Chondrocyte (in vitro differentiated cells): ENCODE measurements at places on chromosomes 13 and 19. TPM values are rescaled to one million over a fixed set of nuclear protein-coding genes. Genes with fewer than 3 reads are reported as not detected.

- no peak for DNase-seq
Observed at GRCh38 chr19:8490873-8491272, 11.6 kb downstream of the PRAM1 start.

- DNase-seq: no peak
Observed at GRCh38 chr13:62663767-62664166, 1248.1 kb upstream of the PCDH20 start.

- DNase-seq: no peak
Observed at GRCh38 chr19:16628984-16629691, 1.1 kb upstream of the MED26 start.

DNA sequence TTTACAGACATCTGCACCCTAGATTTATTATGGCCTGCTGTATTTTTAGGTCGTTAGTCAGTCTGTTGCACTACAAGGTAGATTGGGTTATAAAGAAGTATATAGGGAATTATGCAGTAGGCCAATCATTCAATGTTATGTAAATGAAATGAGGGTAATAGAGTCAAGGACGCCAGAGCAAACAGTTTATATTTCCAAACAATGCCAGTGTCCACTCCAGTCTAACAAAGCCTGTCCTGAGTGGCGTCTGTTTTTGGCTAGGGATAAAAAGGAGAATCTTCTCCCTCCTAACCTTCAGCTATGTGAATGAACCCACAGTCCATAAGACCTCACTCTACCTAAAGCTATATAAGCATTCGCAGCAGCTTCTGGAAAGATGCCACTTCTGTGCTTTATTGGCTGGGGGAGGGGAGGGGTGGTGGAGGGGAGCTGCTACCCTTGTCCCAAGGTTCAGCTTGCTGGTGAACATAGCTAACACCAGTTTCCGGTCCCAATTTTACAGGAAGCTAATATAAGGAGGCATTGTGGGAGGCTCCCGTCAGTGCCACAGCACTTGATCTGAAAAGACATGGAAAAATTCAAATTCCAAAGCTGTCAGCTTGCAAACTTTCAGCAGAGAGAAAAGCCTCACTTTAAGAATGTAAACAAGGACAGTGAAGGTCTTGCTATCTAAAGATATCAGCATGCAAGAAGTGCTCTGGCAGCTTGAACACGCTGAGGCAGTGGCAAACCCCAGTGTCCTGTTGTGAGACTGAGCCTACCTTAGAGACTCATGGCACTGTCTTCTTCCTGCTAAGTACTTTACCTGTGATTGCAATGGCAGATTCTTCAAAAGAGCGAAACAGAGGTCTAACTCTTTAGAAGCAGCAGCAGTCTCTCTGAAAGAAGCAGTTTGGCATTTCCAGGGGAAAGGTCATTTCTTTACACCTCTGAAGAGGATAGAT lies 369.9 kb downstream of the PCDH9 start:
- DNase-seq: no peak

DNA sequence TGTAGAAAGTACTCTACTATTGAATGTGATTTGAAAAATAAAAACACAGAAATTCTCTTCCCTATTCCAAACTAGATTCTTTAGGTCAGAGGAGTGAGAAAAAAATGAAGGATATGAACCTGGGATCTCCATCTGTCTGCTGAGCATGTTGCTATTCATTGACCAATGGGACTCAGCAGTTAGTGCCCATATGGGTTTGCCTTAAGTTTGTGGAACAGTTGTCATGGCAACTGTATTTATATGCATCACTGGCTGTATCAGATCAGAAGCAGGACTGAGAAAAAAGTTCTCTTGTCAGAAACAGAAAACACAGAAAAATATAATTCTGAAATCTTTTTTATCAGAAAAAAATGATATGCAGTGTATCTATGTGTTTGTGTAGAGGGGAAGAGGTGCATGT lies 73.3 kb upstream of the ATXN8OS start:
- DNase-seq: no peak

DNA sequence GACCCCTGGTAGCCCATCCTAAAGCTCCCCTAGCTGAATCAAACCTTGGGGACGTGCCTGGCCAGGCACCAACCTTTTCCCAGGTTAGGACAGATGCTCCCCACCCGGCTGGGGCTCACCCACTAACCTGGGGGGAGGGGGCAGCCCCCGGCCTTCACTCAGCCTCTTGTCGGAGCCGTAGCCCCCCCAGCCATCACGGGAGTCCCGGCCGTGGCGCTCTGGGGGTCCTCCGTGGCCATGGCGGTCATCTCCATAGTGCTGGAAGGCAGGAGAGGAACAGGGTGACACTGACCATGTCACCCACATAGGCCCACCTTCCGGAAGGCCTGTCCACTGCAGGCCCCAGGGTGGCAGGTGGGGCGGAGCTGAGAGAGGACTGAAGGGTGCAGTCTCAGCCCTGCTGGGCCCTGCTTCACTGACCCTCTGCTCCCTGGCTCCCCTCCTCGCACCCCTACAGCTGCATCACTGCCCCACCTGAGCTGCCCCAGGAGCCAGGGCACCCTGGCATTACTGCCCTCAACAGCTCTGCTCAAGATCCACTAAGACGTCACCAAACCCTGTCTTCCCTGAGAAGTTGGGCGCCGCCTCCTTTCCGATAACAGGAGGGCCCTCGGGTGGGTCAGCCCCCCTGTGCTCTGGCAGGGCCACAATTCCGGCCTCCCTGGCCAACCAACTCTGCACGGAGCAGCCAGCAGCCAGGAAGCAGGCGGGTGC lies 22.6 kb upstream of the TINCR start:
- DNase-seq: peak; percentile 87

DNA sequence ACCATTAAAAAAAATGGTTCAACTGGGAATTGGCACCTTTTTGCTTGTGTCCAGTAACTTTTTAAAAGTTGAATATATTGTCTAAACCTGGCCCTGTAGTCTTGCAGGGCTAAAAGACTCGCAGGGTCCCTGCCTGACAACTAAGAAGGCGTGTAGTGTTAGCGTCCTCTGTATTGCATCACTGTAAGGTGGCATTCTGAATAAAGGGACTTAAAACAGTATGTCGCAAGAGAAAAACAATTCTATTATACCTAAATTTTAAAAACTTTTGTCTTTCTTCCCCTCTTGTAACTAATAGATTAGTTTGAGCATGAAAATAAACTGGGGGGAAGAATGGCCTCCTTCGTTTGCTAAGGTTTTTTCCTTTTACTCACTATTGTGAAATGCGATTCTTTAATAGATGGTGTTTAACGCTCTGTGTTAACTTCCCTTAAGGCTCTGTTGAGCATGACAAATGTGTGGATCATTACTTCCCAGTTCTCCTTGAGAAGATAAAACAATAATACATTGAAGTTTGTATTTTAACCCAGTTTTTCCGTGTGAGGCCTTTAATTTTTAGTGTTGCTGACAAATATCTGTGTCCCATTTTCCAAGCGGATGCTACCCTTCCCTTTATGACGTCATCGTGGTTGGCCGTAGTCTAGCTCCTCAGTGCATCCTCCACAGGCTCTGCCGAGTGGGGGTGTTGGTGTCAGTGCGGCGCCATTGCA lies 134.6 kb downstream of the KATNAL1 start:
- DNase-seq: no peak

- no peak for DNase-seq
Observed at GRCh38 chr13:71610876-71611275, 256.1 kb downstream of the DACH1 start.

DNA sequence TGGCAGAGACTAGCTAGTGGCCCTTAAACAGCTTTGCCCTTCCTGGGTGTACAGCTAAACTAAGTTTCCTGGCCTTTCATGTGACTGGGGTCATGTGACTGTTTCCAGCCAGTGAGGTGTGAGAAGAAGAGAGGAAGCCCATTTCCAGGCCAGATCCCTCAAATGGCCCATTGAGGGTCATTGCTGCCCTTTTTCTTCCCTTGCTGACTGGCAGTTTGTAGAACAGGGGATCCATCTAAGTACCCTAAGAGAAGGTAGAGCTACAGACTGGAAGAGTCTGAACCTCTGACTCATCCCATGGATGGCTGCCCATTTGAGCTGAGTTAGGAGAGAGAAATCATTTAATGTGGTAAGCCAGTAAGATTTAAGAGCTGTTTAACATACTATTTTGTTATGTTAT lies 2.8 kb downstream of the SWSAP1 start:
- no peak for DNase-seq

- no peak for DNase-seq
Observed at GRCh38 chr19:18245297-18245696, 19.1 kb upstream of the PDE4C start.

- DNase-seq: no peak
Observed at GRCh38 chr13:108919036-108919907, 289.9 kb downstream of the MYO16 start.

GRCh38 chr19:4089400-4089908 lies 22.8 kb upstream of the ZBTB7A start:
- no peak for DNase-seq

- DNase-seq: peak; percentile 85
Observed at GRCh38 chr13:113654591-113655345, 3.2 kb downstream of the ATP4B start.

DNA sequence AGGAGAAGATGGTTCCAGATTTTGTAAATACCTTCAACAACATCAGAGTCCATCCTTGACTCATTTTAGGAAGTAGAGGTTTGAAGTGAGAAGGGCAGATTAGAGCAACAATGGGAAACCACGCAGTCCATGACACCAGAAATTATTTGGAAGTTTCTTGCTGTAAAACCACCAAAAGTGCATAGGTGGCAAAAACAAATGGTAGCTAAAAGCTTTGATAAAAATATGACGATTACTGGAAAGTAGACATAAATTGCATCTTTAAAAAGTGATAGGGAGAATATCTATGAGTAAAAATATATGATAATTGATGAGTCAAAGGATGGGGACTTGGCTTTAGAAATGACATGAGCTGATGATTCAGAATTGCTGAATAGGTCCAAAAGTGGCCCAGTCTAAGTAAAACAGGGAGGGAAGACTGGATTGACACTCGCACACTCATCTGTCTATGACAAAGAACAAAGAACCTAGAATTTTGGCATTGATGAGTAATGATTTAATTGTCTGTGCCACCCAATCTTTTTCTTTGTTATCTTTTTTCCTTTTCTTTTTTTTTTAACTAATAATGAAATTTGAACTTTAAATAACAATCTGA lies 472.2 kb downstream of the MYO16 start:
- DNase-seq: no peak

DNA sequence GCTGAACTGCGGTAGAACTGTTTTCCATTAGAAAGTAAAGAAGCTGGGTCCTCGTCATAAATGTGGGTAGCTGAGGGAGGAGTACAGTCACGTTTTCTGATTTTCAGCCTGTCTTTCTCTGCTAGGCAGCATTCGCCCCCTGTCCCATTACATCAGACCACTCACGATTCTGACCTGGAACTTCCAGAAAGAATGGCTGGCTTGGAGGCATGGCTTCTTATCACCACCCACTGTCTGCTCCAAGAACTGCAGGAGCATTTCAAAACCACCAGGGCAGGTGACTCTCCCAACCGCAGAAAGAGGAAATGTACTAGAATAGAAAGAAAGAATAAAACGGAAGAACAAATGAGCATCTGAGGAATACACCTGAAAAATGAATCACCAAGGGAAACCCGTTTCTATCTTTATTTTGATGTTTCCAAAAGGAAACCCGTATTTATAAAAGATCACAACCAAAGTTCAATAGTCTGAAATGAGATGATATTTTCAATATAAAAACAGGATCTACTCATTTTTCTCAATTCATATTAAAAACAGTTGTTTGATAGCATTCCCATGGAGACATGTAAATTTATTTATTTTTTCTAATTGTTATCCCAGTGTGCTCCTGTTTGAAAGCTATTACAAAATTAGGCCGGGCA lies 22.1 kb upstream of the POMP start:
- DNase-seq: no peak

DNA sequence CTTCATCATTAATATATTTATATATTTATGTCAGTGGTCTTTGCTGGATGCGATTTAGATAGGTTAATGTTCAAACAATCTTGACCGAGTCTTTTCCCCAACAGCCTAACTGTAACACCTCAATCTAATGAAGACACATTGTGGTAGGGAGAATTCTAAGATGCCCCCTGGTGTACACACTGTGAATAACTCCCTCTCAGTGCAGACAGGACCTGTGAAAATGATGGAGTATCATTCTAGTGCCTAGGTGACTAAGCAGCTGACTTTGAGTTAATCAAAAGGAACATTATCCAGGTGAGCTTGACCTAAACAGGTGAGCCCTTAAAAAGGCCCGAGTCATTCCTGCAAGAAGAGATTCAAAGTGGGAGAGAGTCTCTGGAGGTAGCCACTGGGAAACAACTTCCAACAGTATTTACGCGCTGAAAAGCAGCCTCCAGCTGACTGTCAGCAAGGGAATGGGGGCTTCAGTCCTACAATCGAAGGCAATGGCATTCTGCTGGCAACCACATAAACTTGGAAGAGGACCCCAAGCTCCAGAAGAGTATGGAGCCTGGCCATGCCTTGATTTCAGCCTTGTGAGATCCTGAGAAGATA lies 28.0 kb upstream of the KBTBD7 start:
- no peak for DNase-seq

- DNase-seq: no peak
Observed at GRCh38 chr13:107644136-107644535, 571.2 kb downstream of the LIG4 start.

GRCh38 chr13:75512253-75512652 lies 25.4 kb downstream of the COMMD6 start:
- no peak for DNase-seq

DNA sequence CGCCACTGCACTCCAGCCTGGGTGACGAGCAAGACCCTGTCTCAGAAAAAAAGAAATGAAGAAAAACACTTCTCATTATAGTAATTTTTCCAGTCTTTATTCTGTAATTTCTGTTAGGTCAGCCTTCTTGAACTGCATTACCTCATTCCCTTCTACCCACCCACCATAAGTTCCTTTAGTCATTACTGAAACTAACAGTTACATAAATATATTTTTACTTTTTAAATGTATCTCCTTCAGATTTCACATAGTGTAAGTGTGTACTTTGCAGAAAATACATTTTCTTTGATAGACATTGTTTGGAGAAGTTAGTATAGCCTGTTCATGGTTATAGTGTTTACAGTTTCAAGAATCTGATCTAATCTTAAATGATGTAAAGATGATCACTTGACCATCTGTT lies 31.7 kb upstream of the KCTD4 start:
- no peak for DNase-seq

- DNase-seq: no peak
Observed at GRCh38 chr19:7267792-7268704, 26.2 kb downstream of the INSR start.

DNA sequence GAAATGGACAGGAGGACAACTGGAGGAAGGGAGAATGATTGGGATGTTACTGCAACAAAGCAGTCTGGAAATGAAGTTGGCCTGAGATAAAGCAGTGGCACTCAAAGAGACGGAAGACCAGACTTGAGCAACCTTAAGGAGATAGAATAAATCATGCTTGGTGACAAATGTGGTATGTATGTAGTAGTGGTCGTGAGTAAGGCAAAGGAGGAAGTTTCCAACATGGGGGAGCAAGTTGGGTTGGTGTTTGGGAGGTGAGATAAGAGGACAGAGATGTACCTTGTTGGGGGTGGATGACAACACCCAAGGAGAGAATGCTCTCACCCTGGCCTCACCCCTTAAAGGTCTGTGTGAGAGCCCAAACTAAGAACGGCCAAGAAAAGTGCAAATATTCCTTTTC lies 420.5 kb downstream of the DIAPH3 start:
- DNase-seq: no peak

The PEAK3 gene
- 0.31 to 0.50 TPM (median 0.38 TPM) in 3 replicates for total RNA-seq

The ATCAY gene
- not detected in 3 replicates for total RNA-seq

The PTPRS gene
- total RNA-seq: 129 to 133 TPM (median 130 TPM) in 3 replicates

The ARID3A gene
- 6.6 to 10.0 TPM (median 8.8 TPM) in 3 replicates for total RNA-seq

The ATP4A gene
- not detected in 3 replicates for total RNA-seq

The ZNF616 gene
- 12.8 to 18.6 TPM (median 13.6 TPM) in 3 replicates for total RNA-seq

The CPT1C gene
- 26.3 to 30.7 TPM (median 27.3 TPM) in 3 replicates for total RNA-seq

The ZNF547 gene
- 2.4 to 7.1 TPM (median 2.9 TPM) in 3 replicates for total RNA-seq

The LAIR1 gene
- not detected in 3 replicates for total RNA-seq

The IZUMO2 gene
- not detected in 3 replicates for total RNA-seq
